ENCODE measurements at places on chromosomes 2 and 18.
A peak's percentile ranks its signal among the peaks of the same experiment; 100 is the strongest.

DNA sequence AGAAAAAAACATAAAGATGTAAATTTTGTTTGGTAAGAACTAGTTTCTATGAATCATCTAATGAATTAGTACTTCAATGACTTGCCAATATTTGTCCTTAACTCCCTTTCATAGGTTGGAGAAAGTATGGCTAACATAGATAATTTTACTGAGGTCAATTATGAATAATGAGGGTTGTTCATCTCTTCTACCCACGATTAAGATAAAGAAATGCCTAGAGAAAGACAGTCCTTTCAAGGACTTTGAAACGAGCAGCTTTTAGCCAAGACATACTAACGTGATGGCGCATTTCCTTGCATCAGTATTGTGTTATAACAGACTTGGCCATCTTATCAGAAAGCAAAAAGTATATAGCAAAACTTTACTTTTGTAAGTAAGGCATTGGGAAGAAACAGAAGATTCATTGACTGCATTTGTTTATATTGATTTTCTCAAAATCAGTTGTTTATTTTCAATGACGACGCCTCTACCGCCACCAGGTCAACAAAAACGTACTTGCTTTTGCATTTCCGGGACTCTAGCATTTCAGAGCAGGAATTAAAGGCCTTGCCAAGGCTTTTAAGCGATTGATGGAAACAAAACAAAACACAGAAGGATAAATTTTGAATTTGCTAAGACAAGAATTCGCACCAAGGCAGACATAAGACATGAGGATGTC is 961 bp downstream of the RBM43 start:
- DNase-seq = no peak

- no peak for DNase-seq
Measured at GRCh38 chr2:178947006-178947405, 102.9 kb downstream of the CCDC141 start.

- no peak for DNase-seq
Measured at GRCh38 chr2:84925724-84926376, 20.4 kb downstream of the TMSB10 start.

DNA sequence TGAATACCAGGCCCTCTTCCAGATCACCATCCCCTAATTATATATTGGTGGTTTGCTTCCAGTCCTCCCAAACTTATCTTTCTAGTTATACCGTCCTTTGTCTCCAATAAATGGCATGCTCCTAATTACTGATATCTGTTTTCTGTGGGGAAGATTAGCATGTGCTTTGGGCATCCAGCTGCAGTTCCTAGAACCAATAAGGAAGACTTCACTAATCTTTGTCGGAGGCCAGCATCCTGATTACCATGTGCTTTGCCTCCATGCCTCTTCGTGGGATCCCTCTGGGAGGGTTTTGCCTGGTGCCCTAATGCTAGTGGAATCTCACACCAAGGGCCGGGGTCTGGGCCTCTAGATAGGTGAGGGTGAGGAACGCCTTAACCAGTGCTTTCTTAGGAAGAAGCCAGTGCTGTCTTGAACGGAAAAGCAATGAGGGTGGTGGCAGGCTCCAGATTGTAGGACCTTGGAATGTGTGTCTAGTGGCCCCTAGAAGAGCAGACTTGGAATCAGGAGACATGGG is 47.7 kb downstream of the ACKR3 start:
- DNase-seq = no peak

GRCh38 chr18:13382366-13382953 is 163.9 kb downstream of the LDLRAD4 start:
- no peak for DNase-seq

- no peak for DNase-seq
Measured at GRCh38 chr18:21000667-21001066, 110.9 kb downstream of the ROCK1 start.

DNA sequence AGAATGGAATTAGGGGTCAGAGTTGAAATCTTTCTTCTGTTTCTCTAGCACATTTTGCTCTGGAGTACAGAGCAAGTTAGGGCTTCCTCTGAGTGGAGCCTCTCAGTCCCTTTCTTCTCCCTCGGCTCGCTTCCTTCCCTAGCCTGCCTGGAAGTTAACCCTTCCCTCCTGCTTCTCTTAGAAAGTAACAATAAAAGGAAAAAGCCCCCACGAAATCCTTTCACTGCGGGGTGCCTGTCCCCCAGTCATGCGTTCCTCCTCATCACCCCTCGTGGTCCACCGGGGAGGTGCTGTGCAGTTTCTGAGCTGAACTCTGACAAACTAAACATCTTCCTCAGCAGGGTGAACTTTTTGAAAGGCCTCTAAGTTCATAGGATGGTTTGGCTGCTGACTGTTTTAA is 2.0 kb downstream of the IGFBP2 start:
- DNase-seq = no peak

DNA sequence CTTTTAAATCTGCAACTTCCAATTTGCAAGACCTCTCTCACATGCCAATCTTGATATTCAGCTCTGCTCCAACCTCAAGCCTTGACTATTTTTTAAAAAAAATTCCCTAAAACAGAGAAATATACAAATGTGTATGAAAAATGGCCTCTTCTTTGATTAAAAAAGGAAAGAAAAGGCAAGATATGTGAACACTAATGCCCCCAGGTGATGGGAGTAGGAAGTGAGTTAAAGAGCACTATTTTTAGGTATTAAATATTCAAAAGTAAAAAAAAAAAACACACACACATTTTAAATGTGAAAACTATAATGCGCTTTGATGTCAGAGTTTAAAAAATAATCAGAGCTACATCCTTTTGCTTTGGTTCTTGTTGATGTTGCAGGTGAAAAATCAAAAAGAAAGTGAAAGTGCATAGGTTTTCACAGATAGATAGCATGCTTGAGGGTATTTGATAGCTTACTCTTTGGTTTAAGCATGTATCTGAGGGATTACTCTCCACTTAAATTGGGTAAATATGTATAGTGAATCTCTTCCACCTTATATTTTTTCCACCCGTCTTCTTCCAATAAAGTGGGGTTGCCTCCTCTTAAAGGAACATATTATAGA is 406.0 kb upstream of the POU3F3 start:
- no peak for DNase-seq

- DNase-seq = peak; percentile 28
Measured at GRCh38 chr2:208013285-208014178, 11.8 kb downstream of the PLEKHM3 start.

DNA sequence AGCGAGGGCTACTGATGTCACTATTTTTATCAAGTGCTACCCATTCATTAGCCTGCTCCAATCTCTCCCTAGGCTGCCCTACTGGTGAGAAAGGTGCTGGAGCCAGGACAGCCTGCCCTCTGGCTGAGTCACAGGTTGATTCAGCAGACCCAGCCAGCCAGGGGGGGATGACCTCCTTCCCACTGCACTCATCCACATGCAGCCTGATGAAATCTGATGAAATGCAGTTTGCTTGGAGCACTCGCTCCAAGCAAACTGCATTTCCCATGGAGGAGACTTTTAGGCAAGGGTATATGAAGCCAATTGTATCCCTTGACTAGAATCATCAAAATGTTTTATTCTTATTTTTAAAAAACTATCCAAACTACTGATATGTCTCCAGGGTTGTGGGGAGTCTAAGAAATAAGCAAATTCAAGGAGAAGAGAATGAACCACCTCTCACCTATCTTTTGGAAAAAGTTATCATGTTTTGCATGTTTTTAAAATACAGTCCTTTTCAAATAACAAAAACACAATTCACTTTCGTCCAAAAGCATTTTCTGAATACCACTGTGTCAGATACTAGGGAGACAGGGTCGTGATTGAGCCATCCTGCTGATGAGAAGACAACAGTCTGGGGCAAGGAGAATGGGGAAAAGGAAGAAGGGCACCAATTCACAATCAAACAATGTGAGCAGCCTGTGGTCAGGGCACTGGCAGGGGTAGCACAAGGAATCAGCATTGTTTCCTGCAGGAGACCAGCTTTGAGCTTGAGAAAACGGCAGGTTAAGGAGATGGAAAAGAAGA is 128.3 kb downstream of the AFF3 start:
- peak; percentile 96 for DNase-seq

GRCh38 chr18:43876286-43876685 is 599.0 kb upstream of the SYT4 start:
- no peak for DNase-seq

GRCh38 chr18:48342581-48342980 is 66.6 kb downstream of the ZBTB7C start:
- DNase-seq = no peak

GRCh38 chr2:35787302-35788031 is 568.1 kb upstream of the CRIM1 start:
- no peak for DNase-seq

DNA sequence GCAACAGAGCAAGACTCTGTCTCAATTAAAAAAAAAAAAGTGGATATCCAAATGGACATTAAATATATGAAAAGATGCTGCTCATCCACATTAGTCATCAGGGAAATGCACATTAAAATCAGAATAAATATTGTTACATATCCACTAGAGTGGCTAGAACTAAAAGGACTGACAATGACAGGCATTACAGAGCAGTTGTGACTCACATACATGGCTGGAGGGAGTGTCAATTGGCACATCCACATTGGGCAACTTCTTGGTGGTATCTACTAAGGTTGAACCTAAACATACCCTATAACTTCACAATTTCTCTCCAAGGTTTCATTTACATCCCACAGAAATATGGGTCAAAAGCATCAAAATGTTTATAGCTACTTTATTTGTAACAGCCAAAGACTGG is 14.0 kb upstream of the DNER start:
- no peak for DNase-seq

DNA sequence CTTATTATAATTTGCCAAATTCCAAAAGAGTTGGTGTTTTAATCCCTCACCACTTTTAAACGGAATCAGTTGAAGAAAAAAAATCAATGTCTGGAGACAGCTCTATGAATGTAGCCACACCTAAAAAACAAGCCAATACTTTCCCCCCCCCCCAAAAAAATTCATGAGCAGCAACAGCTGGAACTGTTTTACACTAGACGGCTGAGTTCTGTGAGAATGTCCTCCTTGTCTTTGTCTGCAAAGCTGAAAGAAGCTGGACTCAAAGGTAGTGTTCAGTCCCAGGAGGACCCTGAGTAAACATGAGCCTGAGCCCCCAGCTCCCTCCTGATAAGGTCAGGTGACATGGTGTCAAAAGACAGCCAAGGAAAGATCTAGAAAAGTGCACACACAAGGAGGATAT is 68.2 kb downstream of the ZNF521 start:
- DNase-seq = no peak

DNA sequence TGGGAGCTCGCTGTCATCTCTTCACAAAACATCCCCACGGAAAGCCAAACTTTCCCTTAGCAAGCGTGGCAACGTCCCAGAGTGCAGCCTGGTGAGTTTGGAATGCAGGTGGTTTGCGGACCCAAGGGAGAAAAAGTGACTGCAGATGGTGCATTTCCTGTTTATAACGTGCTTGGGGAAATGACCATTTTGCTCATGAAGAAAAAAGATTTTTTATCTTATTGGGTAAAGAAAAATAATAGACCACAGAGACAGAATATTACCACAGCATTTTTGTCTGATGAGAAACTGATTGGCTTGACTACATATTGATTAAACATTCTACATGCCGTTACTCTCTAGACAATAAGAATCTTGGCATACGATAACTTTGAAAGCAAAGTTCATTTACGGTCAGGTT is 136.5 kb downstream of the COPS8 start:
- no peak for DNase-seq

GRCh38 chr2:172232708-172233396 is 130.2 kb upstream of the DLX2 start:
- DNase-seq = no peak

GRCh38 chr2:138182937-138183312 is 218.7 kb downstream of the HNMT start:
- DNase-seq = no peak

DNA sequence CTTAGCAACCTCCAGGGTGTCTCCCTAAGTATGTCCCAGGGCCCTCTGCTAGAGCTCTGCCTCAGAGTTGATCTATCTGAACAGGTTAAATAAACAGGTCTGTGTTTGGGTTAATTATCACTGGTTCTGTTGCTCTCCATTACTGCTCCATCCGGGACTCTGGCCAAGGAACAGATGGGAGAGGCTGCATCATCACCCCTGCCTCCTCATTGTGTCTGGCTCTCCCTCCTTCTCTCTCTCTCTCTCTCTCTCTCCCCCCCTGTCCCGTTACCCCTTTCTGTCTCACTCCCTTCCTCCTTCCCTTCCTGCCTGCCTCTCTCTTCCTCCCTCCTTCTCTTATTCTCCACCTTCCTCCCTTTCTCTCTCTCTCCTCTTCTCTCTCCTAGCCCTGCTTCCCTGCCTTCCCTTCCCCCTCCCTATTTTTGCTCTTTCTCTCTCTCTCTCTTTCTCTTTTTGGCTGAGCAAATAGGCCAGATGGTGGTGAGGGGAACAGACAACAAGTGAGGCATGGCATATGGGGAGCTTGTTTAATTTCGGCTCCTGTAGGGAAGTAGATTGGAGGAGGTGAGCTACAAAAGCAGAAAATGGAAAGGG is 62.1 kb downstream of the SETBP1 start:
- no peak for DNase-seq

DNA sequence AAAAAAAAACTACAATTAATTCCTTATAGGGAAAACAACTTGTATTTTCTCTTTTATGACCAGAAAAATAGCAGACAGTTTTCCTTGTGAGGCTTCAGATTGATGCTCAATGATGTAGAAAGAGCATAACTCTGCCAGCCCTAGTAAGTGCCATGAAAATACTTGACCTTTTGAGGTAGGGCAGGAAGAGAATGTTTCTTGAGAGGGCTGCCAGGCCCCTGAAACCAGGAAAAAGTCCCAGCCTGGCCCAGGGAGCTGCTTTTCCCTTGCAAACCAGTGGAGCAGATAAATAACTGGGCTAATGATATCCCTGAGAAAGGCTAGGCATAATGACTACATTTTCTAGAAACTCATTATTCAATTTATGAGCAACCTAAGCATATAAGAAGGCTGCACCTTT is 126.8 kb downstream of the SLC8A1 start:
- DNase-seq = no peak

DNA sequence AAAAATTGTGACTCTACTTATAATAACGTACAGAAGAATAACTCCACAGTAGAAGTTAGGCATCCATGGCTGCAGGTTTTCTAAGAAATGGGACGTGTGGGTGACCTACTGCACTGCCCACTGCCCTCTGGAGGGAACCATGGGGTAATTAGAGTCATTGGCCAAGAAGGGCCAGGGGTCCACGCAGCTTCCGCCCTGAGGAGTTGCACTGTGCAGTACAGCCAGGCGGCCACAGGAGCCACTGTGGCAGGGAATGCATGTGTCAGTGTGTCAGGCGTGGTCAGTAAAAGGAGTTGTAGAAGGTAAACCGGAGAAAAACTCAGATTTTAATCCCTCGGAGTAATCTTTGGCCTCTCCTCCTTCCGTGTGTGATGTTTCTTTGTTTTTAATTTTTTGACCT is 24.8 kb downstream of the NCK2 start:
- DNase-seq = no peak

Measured in AG04449 (cell line).